ENCODE measurements at places on chromosomes 5 and 9. TPM values are rescaled to one million over a fixed set of nuclear protein-coding genes. Genes with fewer than 3 reads are reported as not detected.

GRCh38 chr9:69932901-69933300, 110.7 kb upstream of the MAMDC2 start:
- no peaks in the 10 kb centered on the region for H3K4me1 ChIP-seq
- no peak overlapping the region for H3K4me3 ChIP-seq
- no peak overlapping the region for H3K27ac ChIP-seq
- no peaks in the 10 kb centered on the region for H3K36me3 ChIP-seq

- no peak overlapping the region for H3K27ac ChIP-seq
- H3K4me1 ChIP-seq: no peaks in the 10 kb centered on the region
- no peak for DNase-seq
Measured at GRCh38 chr9:5193345-5193744, 7.9 kb upstream of the INSL6 start.

DNA sequence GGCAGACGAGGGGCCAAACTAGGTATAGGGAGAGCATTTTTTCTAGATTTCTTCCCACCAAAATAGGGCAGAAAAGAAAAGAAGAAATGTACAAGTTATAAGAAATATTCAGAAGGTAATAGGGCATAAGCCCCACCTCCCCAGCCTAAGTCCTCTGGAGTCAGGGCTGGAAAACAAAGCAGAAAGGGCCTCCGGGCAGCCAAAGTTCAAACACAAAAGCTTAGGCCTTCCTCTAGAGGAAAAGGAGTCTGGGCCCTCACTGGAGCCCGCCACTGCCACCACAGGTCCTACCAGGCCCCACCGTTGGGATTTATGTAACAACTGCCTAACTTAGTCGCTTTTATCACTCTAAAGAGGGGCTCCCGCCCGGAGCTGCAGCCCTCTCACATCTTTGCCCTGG, 27.6 kb downstream of the TBC1D2 start:
- no peak overlapping the region for H3K4me3 ChIP-seq
- H3K27ac ChIP-seq: no peak overlapping the region
- no peaks in the 10 kb centered on the region for H3K4me1 ChIP-seq

GRCh38 chr9:11821306-11821975, 871.7 kb upstream of the TYRP1 start:
- H3K27me3 ChIP-seq: no peaks in the 10 kb centered on the region
- no peak overlapping the region for H3K4me3 ChIP-seq
- H3K36me3 ChIP-seq: no peaks in the 10 kb centered on the region
- no peak for DNase-seq

- H3K27ac ChIP-seq: no peak overlapping the region
- peaks cover 3% of the 10 kb centered on the region for H3K27me3 ChIP-seq
- no peaks in the 10 kb centered on the region for H3K36me3 ChIP-seq
- no peaks in the 10 kb centered on the region for H3K4me1 ChIP-seq
Measured at GRCh38 chr5:163604013-163604412, 98.6 kb downstream of the MAT2B start.

Gene FAM78A
- total RNA-seq: 107 TPM

Measured in naive thymus-derived CD4-positive, alpha-beta T cell (primary cell).